Bone marrow (tissue), 2 donors: ENCODE measurements at places on chromosomes 2 and 18.

GRCh38 chr18:76445741-76446232 lies 49.3 kb downstream of the ZNF516 start:
- DNase-seq: no peak

DNA sequence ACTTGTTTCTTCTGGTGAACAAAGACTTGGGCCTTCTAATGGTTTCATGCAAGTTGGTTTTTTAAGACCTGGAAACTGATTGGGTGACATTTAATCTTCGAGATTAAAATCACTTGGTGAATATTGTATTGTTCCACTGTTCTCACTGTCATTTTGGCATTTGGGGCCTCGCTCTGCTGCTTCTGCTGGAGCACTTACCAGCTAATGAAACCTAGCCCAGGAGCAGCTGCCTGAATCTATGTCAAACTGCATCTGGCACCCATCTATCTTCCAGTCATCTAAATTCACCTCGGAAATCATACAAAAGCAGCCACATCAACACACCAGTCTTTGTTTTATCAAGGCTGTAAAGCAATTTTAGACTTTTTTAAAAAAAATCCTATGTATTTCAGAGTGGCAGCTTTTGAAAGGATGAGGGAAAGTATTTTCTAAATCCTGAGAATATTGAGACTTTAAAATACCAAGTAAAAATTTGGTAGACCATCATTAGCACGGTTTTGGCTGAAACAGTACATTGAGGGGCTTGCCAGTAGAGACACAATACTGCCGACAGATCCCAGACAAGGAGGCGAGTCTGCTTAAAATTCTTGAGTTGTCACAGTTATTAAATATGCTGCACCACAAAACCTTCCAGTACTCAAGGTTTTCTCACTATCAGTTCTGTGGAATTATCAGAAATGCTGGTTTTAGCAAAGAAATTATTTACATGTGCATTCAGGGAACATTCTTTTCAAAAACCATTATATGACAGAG lies 26.1 kb upstream of the SERTAD2 start:
- no peak for DNase-seq

GRCh38 chr18:36328916-36329315 lies 31.4 kb downstream of the FHOD3 start:
- no peak for DNase-seq

GRCh38 chr2:27991146-27991545 lies 100.6 kb downstream of the BABAM2 start:
- DNase-seq: no peak

DNA sequence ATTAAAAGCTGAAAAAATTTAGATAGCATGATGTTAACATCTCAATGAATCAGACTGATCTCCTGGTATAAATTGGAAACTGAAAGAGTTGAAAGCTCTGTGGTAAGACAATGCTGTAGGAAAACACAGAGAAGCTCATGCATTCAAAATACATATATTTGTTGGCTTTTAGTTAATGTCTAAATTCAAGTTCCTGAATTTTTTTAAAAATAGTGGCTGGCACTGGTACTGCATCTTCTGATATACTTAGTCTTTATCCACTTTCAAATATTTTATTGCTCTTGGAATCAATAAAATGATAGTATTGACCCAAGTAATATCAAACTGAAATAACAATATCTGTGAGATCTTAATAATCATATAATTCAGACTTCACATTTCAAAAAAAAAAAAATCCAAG lies 151.4 kb upstream of the FIGN start:
- no peak for DNase-seq

GRCh38 chr18:61169386-61169785 lies 163.8 kb upstream of the CDH20 start:
- no peak for DNase-seq

DNA sequence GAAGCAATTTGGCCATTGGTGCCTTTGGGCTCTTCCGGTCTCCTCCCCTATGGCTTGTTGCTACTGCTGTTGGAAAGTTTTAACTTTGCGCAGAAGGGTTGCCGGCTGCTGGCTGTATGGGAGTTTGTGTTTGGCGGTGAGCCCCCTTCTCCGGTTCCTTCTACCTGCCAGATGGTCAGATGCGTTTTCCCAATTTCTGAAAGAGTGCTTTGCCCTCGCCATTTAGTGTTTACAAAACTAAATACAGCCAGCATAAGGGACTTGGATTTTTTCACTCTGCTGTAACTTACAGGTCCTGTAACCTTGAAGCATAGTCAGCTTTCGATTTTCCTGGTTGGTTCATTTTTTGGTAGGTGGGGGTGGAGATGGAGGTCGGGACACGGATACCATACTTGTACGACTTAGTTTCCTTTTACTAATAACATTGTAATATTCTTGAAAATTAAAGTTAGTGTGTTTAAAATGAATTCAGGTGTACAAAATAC lies 604 bp downstream of the COQ10B start:
- no peak for DNase-seq

GRCh38 chr2:108428286-108429009 lies 20.6 kb upstream of the GCC2 start:
- DNase-seq: no peak

DNA sequence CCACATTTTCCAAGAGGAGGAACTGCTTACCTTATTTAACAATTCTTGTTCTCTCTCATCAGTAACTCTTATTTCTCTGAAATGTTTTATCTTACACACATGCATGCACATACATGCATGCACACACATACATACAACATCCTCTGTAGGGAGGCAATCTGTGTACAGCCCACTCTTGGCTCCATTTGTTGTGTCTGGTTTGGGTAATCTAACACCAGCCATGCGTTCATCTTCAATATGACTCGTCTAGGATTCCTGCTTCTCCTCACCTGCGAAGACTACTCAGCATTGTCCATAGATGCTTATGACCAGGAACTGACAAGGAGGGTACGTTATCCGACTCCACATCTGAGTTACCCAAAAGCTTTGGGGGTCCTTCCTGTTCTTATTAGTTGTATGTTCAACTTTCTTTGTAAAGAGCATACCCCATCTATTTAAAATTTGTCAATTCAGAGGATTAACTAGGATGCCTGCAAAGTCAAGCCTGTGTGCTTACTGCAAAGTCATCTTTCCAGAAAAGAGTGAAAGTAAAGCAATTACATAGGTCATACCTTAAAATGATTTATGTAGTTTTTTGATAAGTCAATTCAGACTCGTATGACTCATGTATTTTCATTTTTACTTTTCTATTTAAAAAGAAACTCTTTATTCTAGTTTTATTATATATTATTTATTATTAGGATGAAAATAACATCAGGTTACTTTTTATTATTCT lies 18.2 kb downstream of the LYPD6B start:
- DNase-seq: no peak

- DNase-seq: no peak
Observed at GRCh38 chr2:2466534-2466933, 135.5 kb upstream of the MYT1L start.

GRCh38 chr18:23634692-23635091 lies 28.0 kb downstream of the ANKRD29 start:
- DNase-seq: no peak

- no peak for DNase-seq
Observed at GRCh38 chr2:119724656-119725485, 34.9 kb upstream of the PTPN4 start.

DNA sequence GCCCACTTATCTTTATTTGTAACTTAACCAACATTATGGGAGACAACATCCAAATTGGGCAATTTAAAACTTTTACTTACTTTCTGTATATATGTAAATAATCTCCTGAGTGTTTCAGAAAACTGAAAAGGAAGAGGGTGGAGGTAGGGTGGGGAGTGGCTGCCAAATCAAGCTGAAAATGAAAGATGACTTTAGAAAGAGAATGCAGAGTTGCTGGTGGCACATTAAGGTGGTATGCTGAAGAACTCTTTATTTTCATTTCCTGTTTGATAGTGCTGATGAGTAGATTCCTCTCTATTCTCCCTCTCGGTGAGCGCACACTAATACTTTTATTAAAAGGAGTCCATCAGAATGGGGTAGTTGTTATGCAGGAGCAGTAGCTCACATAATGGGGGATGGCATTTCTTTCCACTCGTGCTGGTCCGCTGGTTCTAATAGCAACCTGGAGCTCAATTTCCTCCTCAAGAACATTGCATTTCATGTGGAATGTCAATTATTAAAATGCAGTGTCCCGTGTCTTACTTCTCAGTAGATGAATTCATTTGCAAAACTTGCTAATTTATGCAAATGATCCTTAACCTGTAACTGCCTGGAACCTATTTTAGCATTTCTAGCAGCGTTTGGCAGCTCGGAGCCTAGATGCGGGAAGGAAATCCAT lies 466.9 kb upstream of the HNRNPA3 start:
- no peak for DNase-seq

DNA sequence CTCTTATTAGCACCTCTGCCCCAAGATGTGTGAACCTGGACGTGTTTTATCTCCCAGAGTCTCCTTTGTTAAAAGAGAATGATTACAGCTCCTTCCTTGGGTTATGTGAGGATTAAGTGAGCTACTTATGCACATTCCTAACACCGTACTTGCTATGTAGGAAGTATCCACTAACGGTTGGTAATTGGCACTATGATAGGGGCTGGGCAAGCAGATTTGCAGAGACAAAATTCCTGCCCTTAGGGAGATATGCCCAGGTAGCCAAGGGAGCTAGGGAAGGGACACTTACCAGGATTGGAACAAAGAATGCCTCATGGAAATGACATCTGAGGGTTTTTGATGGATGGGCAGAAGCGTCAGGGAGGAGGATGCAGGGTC lies 11.5 kb upstream of the ALPK2 start:
- DNase-seq: no peak
